Activated T-cell treated with anti-CD3 and anti-CD28 coated beads, Interleukin-2, amount 50 U/mL, for 4 hours (primary cell): ENCODE measurements at places on chromosomes 4 and X.

- DNase-seq: no peak
Observed at GRCh38 chrX:10974920-10975319, 136.2 kb upstream of the HCCS start.

DNA sequence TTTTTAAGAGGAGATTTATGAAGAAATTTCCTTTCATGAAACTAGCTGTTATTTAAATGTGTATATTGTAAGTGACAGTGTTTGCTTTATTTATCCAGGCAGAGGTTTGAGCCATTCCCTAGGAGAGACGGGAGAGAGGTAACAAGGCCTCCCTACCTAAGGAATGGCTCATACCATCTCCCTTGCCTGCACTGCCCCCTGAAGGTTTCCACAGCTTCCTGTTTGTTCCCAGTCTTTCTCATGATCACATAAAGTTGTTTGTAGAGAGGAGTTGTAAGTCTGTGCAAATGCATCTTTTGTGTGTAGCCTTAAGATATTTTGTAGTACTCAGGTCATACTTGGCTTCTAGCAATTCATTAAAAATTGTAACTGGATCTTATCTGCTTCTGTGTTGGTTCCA, 1504.5 kb upstream of the PCDH10 start:
- DNase-seq: no peak

GRCh38 chr4:81839347-81840042, 367.8 kb upstream of the RASGEF1B start:
- DNase-seq: no peak

DNA sequence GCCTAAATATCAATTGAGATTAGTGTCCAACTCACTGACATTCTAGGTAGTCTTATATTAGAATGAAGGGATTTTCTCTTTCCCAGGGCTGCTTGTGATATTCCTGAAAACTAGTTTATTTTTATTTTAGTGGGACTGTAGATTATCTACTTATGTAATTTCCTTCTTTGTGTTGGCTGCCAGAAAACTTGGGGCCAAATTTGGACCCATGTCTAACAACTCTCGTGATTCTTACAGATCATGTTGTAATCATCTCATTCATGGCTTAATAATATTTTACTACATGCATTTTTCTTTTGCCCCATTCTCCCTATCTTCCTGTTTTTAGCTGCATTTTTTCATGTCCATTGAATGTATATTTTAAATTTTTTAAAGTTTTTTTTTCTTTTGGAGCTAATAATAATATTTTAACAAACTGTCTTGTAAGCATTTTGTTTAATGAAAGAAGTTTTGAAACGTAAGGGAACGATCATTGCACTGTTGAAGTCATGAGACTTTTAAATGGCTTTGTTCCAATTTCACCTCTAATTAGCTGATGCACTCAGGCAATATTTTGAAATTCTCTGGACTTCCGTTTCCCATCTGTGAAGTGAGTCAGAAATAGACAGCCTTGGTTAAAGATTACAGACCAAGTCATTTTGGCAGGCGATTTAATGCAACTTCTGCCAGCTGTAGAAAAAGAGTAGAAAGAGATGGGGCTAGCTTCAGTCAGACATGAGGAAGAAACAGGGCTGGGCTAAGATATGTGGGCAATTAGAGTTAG, 14.3 kb upstream of the TDO2 start:
- no peak for DNase-seq
